Hepatocyte (in vitro differentiated cells): ENCODE measurements at places on chromosomes 2 and 18. TPM values are rescaled to one million over a fixed set of nuclear protein-coding genes. Genes with fewer than 3 reads are reported as not detected.

DNA sequence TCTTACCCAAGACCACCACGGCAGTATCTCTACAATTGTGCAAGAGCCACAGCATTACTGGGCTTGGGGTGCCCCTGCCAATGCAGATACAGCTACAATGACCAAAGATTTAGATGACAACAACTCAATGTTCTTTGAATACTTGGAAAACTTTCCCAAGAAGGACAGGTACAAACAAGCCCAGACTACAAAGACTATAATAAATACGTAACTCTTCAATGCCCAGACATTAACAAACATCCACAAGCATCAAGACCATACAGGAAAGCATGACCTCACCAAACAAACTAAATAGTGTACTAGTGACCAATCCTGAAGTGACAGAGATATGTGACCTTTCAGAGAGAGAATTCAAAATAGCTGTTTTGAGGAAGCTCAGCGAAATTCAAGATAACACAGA is 62.8 kb downstream of the ICA1L start:
- no peak for DNase-seq

DNA sequence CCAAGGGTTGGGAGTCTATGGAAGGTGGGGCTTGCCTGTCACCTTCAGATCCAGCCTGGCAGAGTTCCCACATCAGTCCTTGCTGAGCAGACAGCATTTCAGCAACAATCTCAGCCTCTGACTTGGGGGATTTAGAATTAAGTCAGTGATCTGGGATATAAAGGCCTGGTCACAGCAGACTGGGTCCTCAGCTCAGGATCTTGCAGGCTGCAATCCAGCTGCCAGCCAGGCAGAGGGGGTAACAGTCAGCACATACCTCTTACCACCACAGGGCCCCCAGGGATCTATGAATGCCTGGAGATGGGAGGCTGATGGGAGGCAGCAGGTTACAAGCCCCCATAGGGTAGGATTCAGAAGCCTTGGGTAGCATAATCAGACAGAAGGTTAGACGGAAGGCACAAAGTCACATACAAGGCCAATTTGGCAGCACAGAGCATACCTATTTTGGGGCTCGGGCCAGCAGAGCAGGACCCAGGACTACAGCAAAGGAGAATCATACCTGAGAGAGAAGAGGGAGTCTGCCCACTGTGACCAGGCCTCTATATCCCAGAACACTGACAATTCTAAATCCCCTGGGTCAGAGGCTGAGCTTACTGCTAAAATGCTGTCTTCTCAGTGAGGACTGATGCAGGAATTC is 163.5 kb downstream of the MTCL1 start:
- DNase-seq: no peak

- no peak for DNase-seq
Observed at GRCh38 chr2:134564549-134564948, 154.3 kb downstream of the TMEM163 start.

RAPH1 gene
- 14.6 and 22.1 TPM in 2 replicates for total RNA-seq

C1D gene
- total RNA-seq: 52.1 and 55.6 TPM in 2 replicates

DYNAP gene
- not detected in 2 replicates for total RNA-seq

DNA sequence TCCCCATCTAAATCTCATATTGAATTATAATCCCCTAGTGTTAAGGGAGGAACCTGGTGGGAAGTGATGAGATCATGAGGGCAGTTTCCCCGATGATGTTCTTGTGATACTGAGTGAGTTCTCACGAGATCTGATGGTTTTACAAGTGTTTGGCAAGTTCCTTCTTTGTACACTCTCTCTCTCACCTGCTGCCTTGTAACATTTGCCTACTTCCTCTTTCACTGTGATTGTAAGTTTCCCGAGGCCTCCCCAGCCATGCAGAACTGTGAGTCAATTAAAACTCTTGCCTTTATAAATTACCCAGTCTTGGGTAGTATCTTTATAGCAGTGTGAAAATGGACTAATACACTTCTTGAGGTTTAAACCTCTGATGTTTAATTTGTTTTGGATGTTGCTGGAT is 177.5 kb downstream of the CD8B2 start:
- DNase-seq: no peak

CYP1B1 gene
- 23.2 and 28.9 TPM in 2 replicates for total RNA-seq

REG3G gene
- total RNA-seq: 0.30 TPM in 1 of 2 replicates, not detected in the other
